ENCODE measurements at places on chromosomes 6 and 20.

DNA sequence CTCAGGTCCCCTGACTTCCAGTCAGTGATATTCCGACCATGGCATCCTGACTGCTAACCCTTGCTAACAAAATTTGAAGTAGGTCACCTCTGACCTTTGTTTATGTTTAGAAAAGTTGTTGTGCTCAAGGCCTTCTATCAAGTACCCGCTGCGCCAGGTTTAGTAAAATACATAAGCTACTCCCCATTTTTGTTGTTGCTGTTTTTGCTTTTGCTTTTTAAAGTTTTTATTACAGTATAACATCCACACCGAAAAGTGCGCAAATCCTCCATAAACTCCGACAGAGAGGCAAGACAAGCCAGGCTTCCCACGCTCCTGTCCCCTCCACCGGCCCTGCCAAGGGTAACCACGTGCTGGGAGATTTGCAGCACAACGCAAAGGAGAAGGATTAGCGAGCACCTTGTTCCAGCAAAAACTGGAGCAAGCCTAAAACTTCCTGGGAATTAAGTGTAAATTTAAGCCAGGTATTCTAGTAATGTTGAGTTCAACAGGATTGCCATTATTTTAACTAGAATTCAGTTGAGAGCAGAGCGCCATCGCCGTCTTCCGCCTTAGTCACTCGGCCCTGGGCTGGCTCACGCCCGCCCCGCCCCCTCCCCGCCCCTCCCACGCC lies 17.8 kb upstream of the HMGN4 start:
- DNase-seq = no peak

GRCh38 chr20:43821795-43822194 lies 92.9 kb upstream of the TOX2 start:
- DNase-seq = no peak

- no peak for DNase-seq
These were observed 845 bp upstream of the ANKRD60 start for GRCh38 chr20:58229198-58229798.

GRCh38 chr6:131822119-131822518 lies 14.3 kb downstream of the ENPP1 start:
- DNase-seq = no peak

GRCh38 chr6:90186637-90187371 lies 109.8 kb downstream of the BACH2 start:
- no peak for DNase-seq

DNA sequence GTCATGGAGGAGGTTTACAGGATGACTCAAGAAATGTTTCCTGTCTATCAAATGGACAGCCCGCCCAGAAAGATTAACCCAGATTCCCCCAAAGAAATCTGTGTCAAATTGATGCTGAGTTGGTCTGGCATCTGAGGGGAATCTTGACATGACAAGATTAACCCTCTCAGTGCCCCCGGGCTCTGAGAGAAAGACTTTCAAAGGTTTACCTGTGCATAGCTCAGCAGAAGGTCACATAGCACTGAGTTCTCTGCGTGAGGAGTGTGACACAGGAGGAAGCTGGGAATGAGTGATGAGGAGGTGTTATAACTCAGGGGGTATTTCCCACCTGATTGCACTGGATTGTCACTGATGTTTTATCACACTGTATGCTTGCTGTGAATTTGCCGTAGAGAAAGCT lies 601.2 kb downstream of the DHX35 start:
- DNase-seq = no peak

GRCh38 chr6:49519660-49520059 lies 19.9 kb downstream of the GLYATL3 start:
- DNase-seq = no peak

DNA sequence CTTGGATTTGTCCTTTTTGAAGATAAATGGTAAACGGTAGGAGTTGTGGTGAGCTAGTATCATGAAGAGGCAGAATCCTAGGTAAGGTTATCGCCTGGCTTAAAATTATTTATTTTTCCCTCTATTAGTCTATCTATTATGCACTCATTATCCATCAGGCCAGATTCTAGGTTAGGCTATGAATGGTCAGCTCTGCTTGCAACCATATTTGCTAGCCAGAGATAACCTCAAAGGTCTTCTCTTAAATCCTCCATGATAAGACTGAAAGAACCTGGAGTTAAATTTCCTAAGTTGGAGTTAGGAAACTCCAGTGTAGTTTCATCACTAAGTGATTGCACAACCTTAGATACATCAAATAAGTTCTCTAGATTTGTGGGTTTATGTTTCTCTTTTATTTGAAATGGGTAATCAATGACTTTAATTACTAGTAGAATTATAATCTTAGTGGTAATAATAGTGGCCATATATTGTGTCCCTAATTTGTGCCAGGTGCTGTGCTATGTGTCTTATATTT lies 302.1 kb upstream of the RUNX2 start:
- no peak for DNase-seq

GRCh38 chr6:116492331-116493067 lies 18.9 kb upstream of the CALHM5 start:
- DNase-seq = no peak

- no peak for DNase-seq
These were observed 2.3 kb upstream of the BMP6 start for GRCh38 chr6:7723554-7723953.

- no peak for DNase-seq
These were observed 22.1 kb upstream of the FKBP1A start for GRCh38 chr20:1414982-1415381.

GRCh38 chr20:45044601-45045000 lies 56.3 kb downstream of the KCNS1 start:
- DNase-seq = no peak

- DNase-seq = no peak
These were observed 92.5 kb downstream of the TCP11 start for GRCh38 chr6:35048631-35049083.

DNA sequence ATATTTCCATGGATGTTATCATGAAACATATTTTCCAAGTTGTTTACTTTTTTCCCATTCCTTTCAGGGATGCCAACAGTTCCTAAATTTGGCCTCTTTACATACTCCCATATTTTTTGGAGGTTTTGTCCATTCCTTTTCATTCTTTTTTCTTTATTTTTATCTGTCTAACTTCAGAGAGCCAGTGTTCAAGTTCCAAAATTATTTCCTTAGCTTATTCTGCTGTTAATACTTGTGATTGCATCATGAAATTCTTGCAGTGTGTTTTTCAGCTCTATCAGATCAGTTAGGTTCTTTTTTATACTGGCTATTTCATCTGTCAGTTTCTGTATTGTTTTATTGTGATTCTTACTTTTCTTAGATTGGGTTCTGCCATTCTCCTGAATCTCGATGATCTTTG lies 89.9 kb upstream of the TCF21 start:
- DNase-seq = no peak

GRCh38 chr20:16360668-16361067 lies 212.6 kb downstream of the KIF16B start:
- no peak for DNase-seq

GRCh38 chr6:68978411-68978810 lies 343.3 kb downstream of the ADGRB3 start:
- no peak for DNase-seq

GRCh38 chr20:33685328-33686099 lies 671 bp downstream of the E2F1 start:
- no peak for DNase-seq

- DNase-seq = no peak
These were observed 15.7 kb downstream of the ADISSP start for GRCh38 chr20:3751675-3752385.

GRCh38 chr6:36118550-36119107 lies 11.7 kb upstream of the MAPK13 start:
- DNase-seq = peak; percentile 15

DNA sequence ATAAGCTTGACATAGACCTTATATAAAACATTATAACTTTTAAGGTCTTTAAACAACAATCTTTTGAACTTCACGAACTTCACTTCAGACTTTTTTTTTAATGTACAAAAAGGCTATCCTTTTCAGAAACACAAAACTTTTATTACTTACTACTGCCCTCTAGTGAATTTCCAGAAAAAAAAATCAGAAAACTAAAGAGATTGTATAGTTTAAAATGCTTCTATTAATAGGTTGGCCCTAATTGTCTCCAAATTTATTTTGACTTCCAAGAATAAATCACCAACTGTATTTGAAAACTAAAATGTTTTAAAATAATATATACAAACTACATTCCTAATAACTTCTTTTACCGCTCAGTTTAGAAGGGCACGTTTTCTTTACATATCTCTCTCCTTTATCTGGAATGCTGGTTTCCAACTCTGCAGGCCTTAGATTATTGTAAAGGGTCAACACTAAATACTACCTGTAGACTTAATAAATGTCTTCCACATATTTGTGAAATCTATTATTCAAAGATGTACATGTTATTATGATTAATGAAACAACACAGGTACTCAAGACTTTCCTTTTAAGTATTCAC lies 66.8 kb downstream of the LMBRD1 start:
- DNase-seq = no peak

DNA sequence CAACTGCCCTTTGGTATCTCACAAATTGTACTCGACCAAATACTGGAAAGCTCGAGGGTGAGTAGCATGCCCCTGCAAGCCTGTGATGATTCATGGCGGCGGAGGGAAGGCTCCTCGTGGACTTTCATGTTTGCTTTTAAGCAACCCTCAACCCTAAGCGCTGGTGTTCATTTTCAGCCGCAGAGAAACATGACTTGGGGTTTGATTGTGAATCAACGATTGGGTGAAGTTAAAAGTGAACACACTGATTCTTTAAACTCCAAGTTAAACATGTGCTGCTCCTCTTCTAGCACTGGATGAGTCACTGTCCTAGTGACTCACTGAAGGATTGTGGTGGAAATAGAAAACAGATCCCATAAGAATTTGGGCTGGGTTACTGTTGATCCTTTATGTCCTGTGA lies 8.3 kb downstream of the CD109 start:
- peak; percentile 73 for DNase-seq

Measured in T1000 (cell line).